ENCODE measurements at places on chromosomes 3 and 15.

DNA sequence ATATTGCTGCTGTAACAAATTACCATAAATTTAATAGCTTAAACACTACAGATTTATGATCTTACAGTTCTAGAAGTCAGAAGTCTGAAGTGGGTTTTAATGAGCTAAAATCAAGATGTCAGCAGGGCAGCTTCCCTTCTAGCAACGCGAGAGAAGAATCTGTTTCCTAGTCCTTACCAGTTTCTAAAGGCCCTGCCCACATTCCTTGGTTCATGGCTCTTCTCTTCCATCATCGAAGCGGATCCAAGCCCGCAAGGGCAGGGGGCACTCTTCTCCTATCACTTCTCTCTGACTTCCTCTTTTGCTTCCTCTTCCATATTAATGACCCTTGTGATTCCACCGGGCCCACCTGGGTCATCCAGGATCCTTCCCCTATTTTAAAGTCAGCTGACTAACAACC lies 16.1 kb downstream of the MINDY4B start:
- no peak for DNase-seq

- DNase-seq: no peak
These were observed 139.3 kb upstream of the PRR20G start for GRCh38 chr3:127427156-127427555.

DNA sequence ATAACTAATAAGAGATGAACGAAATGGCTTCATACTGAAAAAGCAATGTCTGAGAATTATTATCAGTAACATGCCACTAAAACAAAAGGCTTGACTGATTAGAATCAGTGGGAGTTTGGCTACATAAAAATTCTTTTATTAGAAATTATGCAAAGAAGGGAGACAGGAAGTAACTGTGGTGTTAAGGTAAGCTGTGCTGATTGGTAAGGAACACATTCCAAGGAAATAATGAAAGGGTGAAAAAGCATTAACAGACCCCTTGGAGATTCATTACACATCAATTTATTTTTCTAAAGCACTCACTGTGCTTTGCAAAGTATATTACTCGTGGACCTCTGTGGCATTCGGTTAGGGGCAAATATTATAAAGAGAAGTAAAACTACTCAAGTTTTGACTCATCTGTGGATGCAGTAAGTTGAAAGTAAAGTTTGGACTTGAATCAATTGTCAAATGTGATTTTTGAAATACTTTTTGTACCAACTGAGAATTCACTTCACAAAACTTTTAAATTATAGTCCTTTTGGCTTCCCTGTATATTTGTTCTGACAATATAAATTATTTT lies 176.1 kb upstream of the ZPLD1 start:
- DNase-seq: no peak

DNA sequence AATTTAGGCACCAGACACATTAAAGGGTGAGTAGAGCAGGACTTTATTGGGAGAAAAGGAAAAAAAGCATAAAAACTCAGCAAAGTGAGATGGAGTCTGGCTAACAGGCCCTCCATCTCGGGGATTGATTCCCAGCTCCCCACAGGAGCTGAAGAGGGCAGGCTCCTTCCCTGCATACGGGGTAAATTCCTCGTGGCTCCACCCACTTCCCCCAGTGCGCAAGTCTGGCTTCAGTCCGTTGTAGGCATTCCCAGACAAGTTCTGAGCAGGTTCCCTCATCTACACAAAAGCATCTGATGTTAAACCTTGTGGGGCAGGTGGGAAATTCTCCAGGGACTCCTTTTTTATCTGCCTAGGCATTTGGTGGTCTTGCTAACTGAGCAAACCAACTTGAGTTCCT lies 722.6 kb downstream of the ZNF385D start:
- no peak for DNase-seq

DNA sequence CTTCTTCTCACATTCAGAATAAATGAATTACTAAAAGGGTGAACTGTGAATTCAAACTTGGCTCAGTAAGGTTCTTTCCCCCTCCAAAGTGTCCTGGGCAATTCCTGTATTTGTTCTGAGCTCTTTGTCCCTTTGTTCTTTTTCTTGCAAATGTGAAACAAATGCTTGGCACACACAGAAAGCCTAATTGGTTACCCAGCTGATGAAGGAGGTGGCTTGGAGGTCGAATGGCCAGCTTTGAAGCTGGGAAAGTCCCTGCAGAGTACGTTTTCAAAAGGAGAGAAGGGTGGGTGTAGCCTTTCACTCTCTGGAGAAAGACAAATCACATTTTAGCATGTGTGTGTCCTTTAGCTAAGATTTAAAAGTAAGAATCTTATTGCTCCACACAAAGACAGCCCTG lies 154.4 kb downstream of the PEX5L start:
- DNase-seq: no peak

- DNase-seq: no peak
These were observed 138.5 kb downstream of the NTRK3 start for GRCh38 chr15:88118035-88118434.

GRCh38 chr3:156606729-156607128 lies 51.8 kb upstream of the SSR3 start:
- no peak for DNase-seq

- no peak for DNase-seq
These were observed 222.0 kb downstream of the P3H2 start for GRCh38 chr3:189898559-189899153.
